Ovary (tissue), 10 donors: ENCODE measurements at places on chromosomes 16 and 17. TPM values are rescaled to one million over a fixed set of nuclear protein-coding genes. Genes with fewer than 3 reads are reported as not detected.

The ALDOC gene
- 17.1 TPM for total RNA-seq

GRCh38 chr17:81551458-81552243 lies 502 bp downstream of the FAAP100 start:
- no peak overlapping the region for H3K27ac ChIP-seq
- no peaks in the 10 kb centered on the region for H3K36me3 ChIP-seq
- DNase-seq = no peak
- peak overlapping the region; percentile 94 for H3K4me3 ChIP-seq
- H3K27me3 ChIP-seq = no peaks in the 10 kb centered on the region

- H3K4me3 ChIP-seq = no peak overlapping the region
- H3K36me3 ChIP-seq = no peaks in the 10 kb centered on the region
- DNase-seq = peak; percentile 84
- peaks cover 26% of the 10 kb centered on the region for H3K4me1 ChIP-seq
Observed at GRCh38 chr17:50177983-50178834, 12.4 kb downstream of the SGCA start.

The HLF gene
- total RNA-seq = 54.8 TPM

The NPIPB9 gene
- total RNA-seq = 3.4 TPM

- DNase-seq = no peak
- no peaks in the 10 kb centered on the region for H3K36me3 ChIP-seq
- no peak overlapping the region for H3K4me3 ChIP-seq
- peaks cover 7% of the 10 kb centered on the region for H3K4me1 ChIP-seq
- no peak overlapping the region for H3K27ac ChIP-seq
- no peaks in the 10 kb centered on the region for H3K27me3 ChIP-seq
Observed at GRCh38 chr16:85088570-85089199, 23.6 kb downstream of the CIBAR2 start.

DNA sequence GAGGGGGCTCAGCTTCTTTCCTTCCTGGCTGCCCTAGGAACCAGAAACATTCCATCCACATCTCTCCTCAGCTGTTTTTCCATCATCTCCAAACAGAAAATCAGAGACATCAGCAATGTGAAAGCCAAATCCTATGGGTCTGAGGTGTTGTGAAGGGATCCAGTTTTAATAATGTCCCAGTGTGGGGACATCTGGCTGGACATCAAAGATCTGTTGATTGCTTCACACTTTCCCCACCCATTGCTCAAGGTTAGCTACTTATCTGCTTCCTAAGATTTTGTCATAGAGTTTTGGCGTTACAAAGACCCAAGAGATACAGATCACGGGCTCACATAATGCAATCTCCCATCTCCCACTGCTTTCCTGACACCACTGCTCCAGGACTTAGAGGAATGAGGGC lies 47.8 kb upstream of the AXIN2 start:
- no peak overlapping the region for H3K27ac ChIP-seq
- no peaks in the 10 kb centered on the region for H3K4me1 ChIP-seq
- no peak for DNase-seq
- no peaks in the 10 kb centered on the region for H3K27me3 ChIP-seq

GRCh38 chr16:3097266-3097665 lies 1.8 kb downstream of the ZSCAN10 start:
- DNase-seq = no peak
- H3K4me3 ChIP-seq = no peak overlapping the region
- no peaks in the 10 kb centered on the region for H3K27me3 ChIP-seq
- peaks cover 2% of the 10 kb centered on the region for H3K4me1 ChIP-seq

GRCh38 chr16:55501549-55502322 lies 7.1 kb upstream of the LPCAT2 start:
- peaks cover 7% of the 10 kb centered on the region for H3K4me1 ChIP-seq
- DNase-seq = no peak
- no peak overlapping the region for H3K4me3 ChIP-seq
- H3K36me3 ChIP-seq = no peaks in the 10 kb centered on the region
- H3K27ac ChIP-seq = no peak overlapping the region
